ENCODE measurements at places on chromosomes 5 and 9. TPM values are rescaled to one million over a fixed set of nuclear protein-coding genes. Genes with fewer than 3 reads are reported as not detected.

Gene FBP2
- not detected for total RNA-seq

Gene LHFPL2
- 84.2 TPM for total RNA-seq

Gene DRD1
- total RNA-seq: 0.07 TPM

Gene DOLPP1
- total RNA-seq: 21.6 TPM

Gene CDC20B
- total RNA-seq: 0.08 TPM

Gene SLC6A19
- total RNA-seq: 0.32 TPM
